CD8-positive, alpha-beta memory T cell (primary cell): ENCODE measurements at places on chromosomes 6 and 20. TPM values are rescaled to one million over a fixed set of nuclear protein-coding genes. Genes with fewer than 3 reads are reported as not detected.

CSNK2A1 gene
- 173 TPM for total RNA-seq

- no peak for DNase-seq
These were observed 75.3 kb downstream of the ASXL1 start for GRCh38 chr20:32433311-32434021.

DNA sequence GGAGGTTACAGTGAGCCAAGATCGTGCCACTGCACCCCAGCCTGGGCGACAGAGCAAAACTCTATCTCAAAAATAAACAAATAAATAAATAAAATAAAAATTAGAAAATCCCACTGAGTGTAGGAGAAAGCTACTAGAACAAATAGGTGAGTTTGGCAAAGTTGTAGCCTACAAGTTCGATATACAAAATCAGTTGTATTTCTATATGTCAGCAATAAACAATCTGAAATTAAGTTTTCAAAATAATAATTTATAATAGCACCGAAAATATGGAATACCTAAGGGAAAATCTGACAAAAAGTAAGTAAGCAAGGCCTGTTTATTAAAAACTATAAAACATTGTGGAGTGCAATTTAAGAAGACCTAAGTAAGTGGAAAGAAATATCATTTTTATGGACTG, 5.1 kb upstream of the DEFB118 start:
- no peak for DNase-seq

- DNase-seq: no peak
These were observed 632.7 kb upstream of the AGPAT4 start for GRCh38 chr6:161906571-161906970.

DNA sequence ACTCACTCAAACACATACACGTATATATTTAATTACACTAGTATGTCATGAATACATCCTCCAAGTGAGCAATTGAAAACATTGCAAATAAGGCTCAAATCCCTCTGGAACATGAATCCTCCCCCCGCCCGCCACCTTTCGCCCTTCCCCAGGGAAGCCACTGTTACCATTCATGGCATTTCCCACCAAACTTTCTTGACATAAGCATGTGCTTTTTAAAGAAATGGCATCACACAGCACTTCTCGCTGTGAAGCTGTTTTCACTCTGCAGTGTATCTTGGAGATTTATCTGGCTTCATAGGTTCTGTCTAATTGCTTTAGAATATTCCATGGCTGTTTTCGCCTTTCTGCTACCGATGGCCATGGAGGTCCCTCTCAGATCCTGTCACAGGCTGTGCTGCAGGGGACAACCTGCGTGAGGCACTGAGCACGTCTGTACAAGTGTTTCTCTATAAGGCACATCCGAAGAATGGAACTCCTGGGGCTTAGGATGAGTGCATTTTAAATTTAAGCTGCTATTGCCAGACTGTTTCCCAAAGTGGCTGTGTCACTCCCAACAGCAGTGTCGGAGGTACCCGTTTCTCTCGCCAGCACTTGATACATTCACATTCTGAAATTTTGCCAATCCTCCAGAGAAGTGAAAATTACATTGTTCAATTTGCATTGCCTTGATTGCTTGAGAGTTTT, 22.2 kb upstream of the PHACTR3 start:
- DNase-seq: no peak

SEMG1 gene
- not detected for total RNA-seq

JAG1 gene
- 0.11 TPM for total RNA-seq

TMEM74B gene
- total RNA-seq: not detected
